ENCODE measurements at places on chromosomes 5 and 9.

DNA sequence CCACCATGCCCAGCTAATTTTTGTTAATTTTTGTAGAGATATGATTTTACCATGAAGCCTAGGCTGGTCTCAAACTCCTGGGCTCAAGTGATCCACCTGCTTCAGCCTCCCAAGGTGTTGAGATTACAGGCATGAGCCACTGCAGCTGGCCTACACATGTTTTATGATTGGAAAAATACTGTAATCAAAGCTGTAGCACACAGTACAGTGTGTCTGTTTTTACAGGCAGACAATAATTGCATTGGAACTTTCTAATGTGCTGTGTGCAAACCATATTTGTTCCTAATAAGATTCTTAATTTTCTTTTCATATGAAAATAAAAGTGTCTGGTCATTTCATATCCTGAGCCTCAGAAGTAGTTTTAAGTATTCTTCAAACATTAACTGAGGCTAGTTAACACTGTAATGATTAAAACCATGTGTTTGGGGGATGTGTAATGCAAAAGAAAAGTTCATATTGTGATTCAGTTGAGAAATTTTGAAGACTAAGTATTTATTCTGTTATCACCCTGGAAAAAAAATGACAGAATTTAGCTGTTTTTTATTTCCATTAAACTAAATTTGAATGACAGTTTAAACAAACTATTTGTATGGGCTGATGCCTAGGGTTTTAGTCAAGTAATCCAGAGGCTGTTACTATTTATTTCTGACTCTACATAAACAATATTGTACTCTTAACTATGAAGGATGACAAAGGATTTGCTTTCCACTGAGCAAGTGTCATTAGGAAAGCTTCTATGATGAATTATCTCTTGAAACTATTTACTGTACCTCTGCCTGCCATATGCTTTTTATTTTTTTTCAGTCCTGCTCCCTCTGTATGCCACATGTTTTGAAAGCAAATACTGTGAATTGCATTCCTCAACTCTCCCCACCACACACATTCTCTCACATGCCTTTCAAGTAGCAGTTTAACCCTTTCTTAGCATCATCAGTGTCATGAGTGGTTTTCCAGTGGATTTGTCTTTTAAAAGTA is 111.5 kb downstream of the MTREX start:
- no peak for DNase-seq

- no peak for DNase-seq
These were observed 186.1 kb downstream of the SMC2 start for GRCh38 chr9:104280178-104280560.

- DNase-seq = no peak
These were observed 6.9 kb upstream of the EXOC3 start for GRCh38 chr5:435961-436640.

DNA sequence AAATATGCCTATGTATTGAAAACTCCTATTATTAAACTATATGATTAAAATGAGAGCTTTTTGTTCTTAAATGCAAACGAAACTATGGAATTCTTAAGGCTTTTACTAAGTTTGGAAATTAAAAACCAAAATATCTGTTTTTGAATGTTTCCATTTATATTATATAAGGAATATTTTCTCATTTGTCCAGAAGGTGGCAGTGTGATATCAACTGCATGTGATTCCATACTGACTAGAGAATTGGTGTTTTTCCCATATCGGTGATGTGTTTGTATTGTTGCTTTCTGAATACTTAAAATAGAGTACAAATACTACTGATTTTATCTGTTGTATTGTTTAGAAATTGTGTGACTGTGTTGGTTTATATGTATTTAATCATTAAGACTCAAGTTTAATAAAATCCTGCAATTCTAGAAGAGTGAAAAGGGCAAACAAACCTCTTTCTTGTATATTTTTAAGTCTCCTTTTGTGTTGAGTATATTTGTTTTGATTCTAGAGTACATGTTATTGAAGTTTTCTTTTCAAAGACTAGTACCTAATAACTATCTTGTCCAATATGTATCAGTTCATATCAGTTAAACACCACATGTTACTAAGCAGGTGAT is 320.8 kb downstream of the CCDC171 start:
- DNase-seq = no peak

DNA sequence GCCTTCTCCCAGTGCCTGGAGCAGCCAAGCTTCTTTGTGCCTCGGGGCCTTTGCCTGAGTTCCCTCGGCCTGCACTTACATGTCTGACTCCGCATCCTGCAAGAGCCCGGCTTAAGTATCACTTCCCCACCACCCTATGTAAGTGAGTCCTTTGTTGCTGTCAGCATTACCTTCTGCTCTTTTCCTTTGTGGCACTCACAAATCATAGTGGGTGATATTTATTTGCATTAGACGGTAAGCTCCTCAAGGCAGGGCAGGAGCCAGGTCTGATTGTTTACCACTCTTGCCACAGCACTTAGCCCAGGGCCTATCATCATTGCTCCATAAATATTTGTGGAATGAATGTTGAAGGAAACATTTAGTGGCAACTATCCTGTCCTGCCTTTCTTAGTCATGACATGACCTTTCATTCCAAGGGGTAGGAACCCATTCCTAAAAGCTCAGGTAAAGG is 4.8 kb downstream of the GM2A start:
- DNase-seq = no peak

DNA sequence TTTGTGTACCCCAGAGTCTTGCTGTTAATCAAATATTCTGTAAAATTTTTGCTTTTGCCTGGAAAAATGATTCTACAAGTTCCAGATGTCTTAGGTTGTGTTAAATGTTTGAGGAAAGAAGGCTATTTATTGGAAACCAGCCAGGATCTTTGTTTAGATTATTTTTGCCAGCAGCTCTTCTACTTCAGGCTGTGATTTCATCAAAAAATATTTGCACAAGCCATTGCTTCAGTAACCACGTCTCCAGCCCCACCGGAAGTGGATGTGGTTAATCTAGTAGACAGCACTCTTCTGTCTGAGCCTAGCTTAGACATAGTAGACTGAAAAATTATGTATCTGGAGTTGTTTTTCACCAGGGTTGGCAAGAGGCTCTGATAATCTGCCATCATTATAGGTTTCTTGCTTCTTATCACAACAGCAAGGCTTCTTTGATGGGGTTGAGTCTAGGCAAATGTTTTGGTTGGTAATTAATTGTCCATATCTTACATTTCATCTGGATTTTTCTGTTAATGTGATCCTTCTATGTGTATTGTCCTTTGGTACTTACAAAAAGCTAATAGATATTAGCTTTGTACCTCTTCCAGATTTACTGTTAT is 17.1 kb downstream of the KCTD16 start:
- DNase-seq = peak; percentile 45

DNA sequence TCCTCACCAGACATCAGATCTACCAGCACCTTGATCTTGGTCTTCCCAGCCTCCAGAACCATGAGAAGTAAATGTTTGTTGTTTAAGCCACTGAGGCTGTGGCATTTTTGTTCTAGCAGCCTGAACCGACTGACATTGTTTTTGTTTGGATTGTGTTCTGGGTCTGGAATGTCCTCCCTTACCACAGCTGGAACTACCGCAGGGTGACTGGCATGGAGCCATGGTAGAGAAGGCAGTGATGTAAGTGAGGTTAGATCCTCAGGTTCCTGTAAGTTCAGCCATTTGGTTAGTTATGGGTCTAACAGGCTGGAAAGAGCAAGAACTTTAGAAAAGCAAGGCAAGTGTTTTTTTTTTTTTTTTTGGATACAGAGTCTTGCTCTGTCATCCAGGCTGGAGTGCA is 209.3 kb downstream of the DAB2IP start:
- DNase-seq = no peak

GRCh38 chr5:150159741-150160179 is 4.1 kb upstream of the PDGFRB start:
- no peak for DNase-seq

DNA sequence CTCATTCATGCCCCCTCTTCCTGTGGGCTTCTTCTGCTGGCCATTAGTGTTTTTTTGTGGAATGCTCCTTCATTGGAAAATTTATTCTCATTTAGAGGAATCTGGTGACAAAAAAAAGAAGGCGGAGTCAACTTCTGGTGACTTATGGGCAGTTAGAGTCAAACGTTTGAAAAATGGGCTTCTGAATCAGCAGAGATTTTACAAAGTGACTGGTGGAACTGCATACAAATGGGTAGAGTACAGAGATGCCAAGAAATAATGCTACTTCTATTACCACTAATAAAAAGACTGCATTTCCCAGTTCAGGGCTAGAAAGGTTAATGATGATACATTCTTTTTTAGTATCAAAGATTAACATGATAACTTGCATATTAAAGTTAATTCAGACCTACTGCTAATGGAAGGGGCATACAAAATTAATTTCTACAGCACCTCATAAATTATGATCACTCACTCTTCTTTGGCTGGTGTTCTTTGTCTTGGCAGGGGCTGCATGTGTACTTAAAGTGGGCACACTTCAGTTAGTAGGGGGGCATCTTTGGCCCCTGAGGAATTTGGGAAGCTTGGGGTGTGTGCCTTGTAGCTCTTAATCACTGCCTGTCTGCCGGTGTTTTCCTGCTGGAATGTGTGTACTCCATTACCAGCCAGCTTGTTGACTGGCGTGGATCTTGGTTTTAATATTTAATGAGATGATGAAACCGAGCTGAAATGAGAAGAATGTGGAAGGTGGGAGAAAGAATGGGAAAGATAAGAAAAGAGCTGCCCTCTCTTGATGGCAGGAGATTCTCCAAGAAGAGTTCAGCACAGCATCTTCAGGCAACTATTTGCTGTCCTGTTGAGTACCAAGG is 148.9 kb downstream of the DOCK2 start:
- DNase-seq = no peak

DNA sequence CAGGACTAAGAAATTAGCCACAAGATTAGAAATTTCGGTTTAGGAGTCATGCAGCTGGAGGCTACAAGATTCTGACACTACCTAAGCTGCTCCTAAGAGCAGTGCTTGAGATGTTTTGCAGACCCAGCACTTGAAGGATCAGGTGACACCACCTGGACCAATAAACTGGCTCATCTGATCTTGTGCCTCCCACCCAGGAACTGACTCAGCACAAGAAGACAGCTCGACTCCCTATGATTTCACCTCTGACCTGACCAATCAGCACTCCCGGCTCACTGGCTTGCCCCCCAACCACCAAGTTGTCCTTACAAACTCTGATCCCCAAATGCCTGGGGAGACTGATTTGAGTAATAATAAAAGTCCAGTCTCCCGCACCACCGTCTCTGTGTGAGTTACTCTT is 170.4 kb downstream of the TTC39B start:
- no peak for DNase-seq

DNA sequence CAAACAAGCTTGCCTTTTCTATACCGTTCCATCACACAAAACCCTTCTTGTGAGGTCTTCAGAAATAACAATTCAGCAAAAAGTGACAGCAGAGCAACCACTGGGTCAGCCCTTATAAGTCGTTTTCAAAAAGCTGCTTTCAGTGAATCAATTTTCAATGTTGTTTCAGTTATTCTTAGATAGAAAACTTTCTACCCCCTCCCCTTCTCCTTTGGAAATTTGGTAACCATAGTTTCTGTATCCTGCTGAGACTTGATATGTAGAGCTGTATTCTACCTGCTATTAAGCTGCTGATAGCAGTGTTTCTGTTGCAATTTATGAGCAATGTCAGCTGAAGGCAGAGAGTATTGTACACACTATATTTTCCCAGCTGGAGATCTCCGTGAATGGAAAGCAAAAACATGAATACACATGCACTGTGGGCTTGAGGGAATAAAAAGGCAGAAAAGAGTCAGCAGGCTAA is 75.7 kb downstream of the ZNF608 start:
- DNase-seq = no peak

- DNase-seq = no peak
These were observed 4.4 kb downstream of the SSNA1 start for GRCh38 chr9:137192859-137193258.

- DNase-seq = no peak
These were observed 119.5 kb upstream of the ACOT12 start for GRCh38 chr5:81513473-81513872.
